Stimulated activated CD4-positive, alpha-beta T cell treated with anti-CD3 and anti-CD28 coated beads, Interleukin-4, amount 100 ng/mL, for 48 hours (primary cell): ENCODE measurements at places on chromosomes 1 and 21.

DNA sequence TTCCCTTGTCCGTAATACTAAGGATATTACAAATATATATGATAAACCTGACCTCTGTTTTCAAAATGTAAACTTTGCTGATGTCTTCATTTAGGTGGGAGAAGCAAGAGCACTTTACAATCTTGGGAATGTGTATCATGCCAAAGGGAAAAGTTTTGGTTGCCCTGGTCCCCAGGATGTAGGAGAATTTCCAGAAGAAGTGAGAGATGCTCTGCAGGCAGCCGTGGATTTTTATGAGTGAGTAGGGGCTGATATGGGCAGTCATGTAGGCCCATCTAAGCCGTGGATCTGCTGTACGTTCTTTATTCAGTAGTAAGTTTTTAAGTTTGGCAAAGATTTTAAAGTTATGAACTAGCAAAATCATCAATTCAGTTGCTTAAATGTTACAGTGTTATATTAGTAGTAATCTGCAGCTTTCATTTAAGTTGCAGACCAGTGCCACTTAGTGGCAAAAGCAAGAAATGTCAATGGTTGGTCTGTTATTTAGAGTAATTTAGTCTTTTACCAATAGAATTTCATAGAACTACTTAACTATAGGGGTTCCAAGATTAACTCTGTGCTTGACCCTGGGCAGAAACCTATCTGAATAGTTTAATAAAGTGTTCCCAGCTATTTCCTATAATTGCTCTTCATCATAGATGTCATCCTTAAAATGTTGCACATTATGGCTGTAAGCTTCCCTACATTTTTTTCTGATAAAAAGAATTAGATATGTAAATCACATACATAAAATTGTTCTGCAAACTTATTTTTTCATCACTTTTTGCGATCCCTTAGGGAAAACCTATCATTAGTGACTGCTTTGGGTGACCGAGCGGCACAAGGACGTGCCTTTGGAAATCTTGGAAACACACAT lies 21.3 kb downstream of the GPSM2 start:
- no peak for DNase-seq

DNA sequence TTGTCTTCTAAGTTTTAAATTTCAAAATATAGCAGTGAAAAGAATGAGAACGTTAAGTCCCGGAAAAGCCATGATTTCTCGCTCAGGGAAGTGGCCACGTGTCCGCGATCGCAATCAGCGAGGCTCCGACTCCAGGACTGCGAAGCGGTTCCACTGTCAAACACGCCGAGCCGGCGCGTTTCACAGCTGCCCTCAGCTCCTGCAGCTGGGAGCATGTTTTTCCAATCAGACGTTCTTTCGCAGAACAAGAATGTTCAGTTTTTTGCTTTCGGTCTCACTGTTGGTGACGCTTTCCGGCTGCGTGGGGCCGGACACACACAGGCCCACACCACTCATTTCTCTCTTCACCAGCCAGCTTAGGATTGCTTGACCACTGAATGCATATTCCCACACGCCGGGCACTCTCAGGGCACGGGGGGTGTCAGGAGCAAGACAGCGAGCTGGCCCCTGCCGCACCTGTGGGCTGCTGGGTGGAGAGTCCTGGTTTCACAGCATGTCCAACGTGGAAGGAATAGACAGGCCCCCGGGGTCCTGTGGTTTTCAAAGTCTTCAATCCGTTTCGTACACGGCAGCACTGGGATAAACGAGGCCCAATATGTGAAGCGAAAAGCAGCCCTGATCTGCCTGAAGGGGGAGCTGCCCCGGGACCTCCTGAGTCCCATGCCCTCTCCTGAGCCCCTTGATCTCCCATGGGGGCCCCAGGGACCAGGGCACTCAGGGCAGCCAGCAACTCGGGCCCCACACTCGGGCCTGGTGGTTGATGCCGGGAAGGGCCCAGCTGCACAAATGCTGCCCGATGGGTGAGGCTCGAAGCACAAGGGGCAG lies 47.3 kb upstream of the COL18A1 start:
- no peak for DNase-seq

- DNase-seq, result no peak
Observed at GRCh38 chr1:150765296-150765976, at the start of gene CTSS. Gene CTSS (minus strand): TSS chr1:150765778. CDS start chr1:150764763, 1,015 bp downstream.

DNA sequence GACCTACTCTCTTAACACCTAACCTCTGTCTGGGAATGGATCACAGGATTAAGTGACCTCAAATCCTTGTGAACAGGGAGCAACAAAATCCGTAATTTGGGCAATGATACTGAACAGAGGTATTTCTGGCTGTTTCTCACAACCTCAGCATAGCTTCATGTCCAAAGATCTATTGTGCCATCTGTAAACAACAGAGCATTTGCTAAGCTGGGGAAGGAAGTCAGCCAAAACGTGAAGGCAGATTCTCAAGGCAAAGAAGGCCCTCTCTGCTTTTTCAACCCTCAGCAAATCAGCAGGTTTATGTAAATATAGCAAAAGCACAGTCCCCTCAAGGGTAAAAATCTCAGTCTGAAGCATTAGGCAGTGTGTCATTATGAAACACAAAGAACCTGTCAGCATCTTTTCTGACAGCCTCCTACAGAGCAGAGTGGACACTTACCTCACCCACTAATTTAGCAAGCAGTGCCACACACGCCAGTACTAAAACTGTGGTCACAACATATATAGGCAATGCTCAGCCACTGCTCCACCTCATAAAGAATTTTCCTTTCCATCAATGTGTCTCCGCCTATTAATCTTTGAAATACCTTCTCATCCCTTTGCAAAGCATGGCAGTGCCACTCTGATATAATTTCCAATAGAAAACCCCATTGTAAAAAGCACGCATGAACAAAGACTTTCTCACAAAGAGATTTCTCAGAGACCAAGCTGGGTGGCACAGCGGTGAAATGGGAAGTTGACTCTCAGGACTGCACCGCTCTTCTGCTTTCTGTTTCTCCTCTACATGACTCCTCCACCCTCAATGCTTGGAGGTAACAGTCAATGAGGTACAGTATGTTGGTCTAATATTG lies 188.0 kb downstream of the RERE start:
- no peak for DNase-seq

- DNase-seq, result no peak
Observed at GRCh38 chr21:25487046-25487594, 120.2 kb downstream of the MRPL39 start.

DNA sequence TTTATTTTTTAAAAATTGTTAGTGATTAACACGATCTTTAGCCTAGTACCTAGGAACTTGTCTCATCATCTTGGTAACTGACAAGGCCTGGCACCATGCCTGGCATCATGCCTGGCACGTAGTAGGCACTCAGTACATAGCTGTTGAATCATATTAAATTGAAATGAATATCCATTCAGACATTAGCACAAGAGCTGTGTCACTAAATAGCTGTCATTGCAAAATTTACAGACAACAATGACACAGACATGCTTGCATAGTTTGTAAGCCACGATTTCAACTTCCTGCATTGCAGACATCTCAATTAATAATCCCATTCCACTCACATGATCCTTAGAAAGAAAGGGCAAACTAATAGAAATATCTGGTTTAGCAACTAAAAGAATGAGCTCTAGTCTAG lies 15.4 kb upstream of the PHACTR4 start:
- DNase-seq, result no peak

DNA sequence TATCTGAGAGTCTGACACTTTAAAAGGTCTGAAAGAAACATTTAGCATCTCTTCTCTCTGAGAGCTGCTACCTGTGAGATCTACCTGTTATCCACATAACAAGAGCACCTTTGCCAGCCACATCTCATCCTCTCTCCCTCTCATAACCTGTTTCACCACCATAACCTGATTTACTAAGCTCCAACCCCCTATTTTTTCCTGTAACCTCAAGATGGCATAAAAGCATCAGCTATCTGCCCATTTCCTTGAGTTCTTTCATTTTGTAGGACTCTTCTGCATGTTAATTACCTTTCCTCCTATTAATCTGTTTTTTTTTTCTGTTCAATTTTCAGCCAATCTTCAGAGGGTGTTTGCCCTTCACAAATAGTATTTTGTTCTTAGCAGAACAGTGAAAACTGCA lies 136.5 kb upstream of the KCNK1 start:
- no peak for DNase-seq

- no peak for DNase-seq
Observed at GRCh38 chr1:14599183-14599791, 802 bp downstream of the KAZN start.

- peak; percentile 60 for DNase-seq
Observed at GRCh38 chr1:223129229-223129901, 13.7 kb downstream of the TLR5 start.

DNA sequence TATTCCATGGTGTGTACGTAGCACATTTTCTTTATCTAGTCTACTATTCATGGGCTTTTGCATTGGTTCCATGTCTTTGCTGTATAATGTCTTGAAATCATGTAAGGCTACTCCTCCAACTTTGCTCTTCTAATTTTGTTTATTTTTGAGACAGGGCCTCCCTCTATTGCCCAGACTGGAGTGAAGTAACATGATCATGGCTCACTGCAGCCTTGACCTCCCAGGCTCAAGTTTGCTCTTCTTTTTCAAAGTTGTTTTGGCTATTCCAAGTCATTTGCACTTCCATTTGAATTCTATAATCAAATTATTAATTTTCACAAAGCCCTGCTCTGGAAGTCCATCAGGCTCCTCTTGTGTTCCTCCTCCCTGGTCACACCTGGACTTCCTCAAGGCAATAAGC lies 90.2 kb upstream of the SGIP1 start:
- DNase-seq, result no peak

DNA sequence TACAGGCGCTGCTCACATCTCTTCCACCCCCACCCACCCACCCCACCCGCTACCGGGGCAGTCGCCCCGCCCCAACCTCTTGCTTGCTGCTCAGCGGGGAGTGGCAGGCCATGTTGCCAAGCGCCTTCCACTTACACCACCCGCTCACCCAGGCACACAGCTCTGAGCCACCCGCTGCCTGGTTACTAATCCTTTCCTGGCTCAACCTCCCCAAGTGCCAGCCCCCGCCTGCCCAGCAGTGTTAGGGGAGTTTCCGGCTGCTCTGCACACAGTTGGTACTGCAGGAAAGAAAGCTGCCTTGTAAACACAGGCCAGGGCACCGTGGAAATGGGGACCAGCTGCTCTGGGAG lies 56.2 kb downstream of the LACTBL1 start:
- DNase-seq, result no peak

GRCh38 chr1:204314893-204315658 lies 44.7 kb downstream of the PLEKHA6 start:
- no peak for DNase-seq

GRCh38 chr1:119125874-119126273 lies 14.6 kb downstream of the WARS2 start:
- DNase-seq, result no peak

DNA sequence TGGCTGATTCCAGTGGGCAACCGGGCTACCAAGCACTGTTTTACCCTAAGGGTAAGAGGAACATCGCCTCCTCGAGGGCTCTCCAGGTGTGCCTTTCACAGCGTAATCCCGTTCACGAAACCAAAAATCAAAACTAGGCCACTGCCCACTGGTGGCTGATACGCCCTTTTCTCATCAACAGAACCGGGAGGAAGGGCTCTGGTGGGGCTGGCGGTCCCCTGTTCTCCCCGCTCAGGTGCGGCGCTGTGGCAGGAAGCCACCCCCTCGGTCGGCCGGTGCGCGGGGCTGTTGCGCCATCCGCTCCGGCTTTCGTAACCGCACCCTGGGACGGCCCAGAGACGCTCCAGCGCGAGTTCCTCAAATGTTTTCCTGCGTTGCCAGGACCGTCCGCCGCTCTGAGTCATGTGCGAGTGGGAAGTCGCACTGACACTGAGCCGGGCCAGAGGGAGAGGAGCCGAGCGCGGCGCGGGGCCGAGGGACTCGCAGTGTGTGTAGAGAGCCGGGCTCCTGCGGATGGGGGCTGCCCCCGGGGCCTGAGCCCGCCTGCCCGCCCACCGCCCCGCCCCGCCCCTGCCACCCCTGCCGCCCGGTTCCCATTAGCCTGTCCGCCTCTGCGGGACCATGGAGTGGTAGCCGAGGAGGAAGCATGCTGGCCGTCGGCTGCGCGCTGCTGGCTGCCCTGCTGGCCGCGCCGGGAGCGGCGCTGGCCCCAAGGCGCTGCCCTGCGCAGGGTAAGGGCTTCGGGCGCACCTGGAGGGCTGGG lies at the start of gene IL6R:
IL6R (plus strand) TSS at position 360 of the 763 bp plus-strand sequence; CDS start at position 647, 287 bp downstream.
- peak; percentile 64 for DNase-seq

DNA sequence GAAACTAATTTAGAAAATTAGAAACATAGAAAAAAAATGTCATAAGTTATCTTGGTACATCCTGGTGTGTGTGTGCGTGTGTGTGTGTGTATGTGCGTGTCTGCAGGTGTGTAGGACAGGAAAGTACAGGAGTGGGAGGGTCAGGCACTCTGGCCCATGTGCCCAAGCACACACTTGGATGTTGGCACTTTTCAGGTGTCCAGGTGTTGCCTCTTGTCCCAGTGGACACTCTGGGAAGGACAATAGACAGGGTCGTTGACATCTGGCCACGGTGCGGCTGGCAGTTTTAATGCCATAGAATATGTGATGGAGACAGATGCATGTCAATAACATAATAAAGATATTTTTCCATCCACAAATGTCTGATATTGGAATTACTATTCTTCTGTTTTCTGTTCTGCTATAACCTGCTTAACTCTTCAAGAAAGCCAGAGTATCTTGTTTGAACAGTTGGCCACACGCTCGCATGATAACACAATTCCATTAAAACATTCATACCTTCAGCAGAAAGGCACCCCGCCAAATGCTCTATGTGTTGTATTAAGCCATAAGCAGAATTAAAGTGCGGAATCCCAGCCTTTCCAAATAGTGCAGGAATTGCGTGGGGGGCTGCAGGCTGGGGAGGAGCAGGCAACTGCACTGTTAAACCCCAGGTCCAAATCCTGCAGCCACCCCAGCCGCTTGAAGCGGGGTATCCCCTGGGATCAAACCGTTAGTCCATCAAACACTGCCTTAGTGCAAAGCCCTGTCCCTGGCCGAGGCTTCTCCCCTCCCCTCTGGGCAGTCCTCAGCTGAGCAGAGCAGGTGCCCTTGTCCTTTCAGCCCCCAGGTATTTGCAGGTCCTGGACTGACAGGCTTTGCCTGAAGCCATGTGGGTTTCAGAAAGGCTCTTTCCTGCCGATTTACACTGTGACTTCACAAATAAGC lies 390.0 kb downstream of the CAMTA1 start:
- DNase-seq, result no peak

DNA sequence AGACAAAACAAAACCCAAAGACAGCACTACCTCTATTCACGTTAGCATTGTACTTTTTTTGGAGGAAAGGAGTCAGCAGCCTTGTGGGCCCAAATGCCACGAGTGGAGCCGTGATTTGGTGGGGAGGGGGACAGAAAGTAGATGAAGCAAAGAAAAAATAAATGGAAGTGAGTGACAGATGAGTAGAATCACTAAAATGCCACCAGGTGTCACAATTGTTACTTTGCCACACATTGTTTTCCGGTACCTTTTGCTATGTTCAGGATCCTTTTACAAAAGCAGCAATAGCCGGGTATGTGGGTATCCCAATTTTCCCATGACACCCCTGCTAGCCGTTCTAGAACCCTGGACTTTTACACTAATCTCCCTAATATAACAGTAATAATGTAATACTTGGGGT lies 85.0 kb upstream of the AK4 start:
- no peak for DNase-seq

GRCh38 chr1:15760520-15761211 lies 2.1 kb downstream of the FBLIM1 start:
- no peak for DNase-seq

GRCh38 chr1:219710529-219711194 lies 97.8 kb upstream of the ZC3H11B start:
- DNase-seq, result no peak
